Spinal cord (tissue), 10 donors: ENCODE measurements at places on chromosomes 12 and 14.

GRCh38 chr12:76123259-76124212 lies 39.1 kb upstream of the NAP1L1 start:
- no peaks in the 10 kb centered on the region for H3K36me3 ChIP-seq
- H3K27ac ChIP-seq = no peak overlapping the region
- no peaks in the 10 kb centered on the region for H3K27me3 ChIP-seq
- no peak overlapping the region for H3K4me3 ChIP-seq
- no peak for DNase-seq
- no peaks in the 10 kb centered on the region for H3K4me1 ChIP-seq

DNA sequence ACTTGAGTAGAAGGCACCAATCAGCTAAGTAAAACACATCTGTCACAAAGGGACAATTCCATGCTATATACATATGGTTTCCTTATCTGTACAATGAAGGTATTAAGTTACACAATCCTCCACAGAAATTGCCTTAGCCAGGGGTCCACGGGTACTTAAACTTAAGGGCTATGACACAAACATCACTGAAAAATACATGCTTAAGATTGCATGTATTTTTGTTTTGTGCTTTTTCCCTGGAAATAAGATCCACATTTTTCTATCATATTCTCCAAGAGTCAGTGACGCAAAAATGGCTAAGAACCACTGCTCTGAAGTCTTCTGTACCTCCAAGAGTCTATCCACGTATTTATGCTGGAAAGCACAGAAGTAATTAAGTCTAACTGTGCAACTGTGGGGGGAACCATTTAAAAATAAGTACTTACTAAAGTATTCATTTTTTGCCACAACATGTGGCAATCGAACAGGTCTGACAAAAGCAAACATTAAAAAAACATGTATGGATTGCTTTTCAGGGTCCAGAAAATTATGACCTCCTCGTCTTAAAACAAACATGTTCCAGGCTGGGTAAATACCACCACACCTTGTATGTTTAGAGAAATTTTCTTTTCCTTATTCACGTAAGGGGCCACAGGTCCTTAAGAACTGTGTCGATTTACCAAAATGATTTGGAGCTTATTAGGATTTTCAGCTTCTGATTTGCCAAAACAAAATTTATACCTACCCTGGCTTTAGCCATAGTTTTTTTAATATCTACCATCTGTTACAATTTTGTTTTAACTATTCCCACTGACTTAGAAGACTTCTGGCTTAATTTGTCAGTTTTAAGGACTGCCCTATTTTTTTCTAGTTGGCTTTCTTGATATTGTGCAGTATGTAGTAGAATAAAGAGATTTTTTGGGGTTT lies 2.8 kb downstream of the SLC38A2 start:
- peak overlapping the region; percentile 82 for H3K4me3 ChIP-seq
- no peak for DNase-seq
- peaks cover 16% of the 10 kb centered on the region for H3K4me1 ChIP-seq
- peaks cover 4% of the 10 kb centered on the region for H3K36me3 ChIP-seq

DNA sequence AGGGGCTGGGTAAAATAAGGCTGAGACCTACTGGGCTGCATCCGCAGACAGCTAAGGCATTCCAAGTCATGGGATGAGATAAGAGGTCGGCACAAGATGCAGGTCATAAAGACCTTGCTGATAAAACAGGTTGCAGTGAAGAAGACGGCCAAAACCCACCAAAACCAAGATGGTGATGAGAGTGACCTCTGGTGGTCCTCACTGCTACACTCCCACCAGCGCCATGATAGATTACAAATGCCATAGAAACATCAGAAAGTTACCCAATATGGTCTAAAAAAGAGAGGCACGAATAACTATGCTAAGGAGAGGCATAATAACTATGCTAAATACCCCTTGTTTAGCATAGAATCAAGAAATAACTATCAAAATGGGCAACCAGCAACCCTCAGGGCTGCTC lies 46.2 kb upstream of the MAP3K9 start:
- H3K4me3 ChIP-seq = no peak overlapping the region
- H3K27me3 ChIP-seq = no peaks in the 10 kb centered on the region
- H3K4me1 ChIP-seq = no peaks in the 10 kb centered on the region
- no peaks in the 10 kb centered on the region for H3K36me3 ChIP-seq

GRCh38 chr14:71536927-71537772 lies 395.1 kb upstream of the RGS6 start:
- no peak for DNase-seq
- H3K36me3 ChIP-seq = no peaks in the 10 kb centered on the region
- no peak overlapping the region for H3K27ac ChIP-seq

- H3K27ac ChIP-seq = no peak overlapping the region
- no peaks in the 10 kb centered on the region for H3K27me3 ChIP-seq
- no peaks in the 10 kb centered on the region for H3K4me1 ChIP-seq
- no peaks in the 10 kb centered on the region for H3K36me3 ChIP-seq
These were observed 290.8 kb upstream of the NOVA1 start for GRCh38 chr14:26888592-26888991.

GRCh38 chr12:42143452-42144157 lies 1.1 kb downstream of the GXYLT1 start:
- H3K27me3 ChIP-seq = no peaks in the 10 kb centered on the region
- H3K36me3 ChIP-seq = no peaks in the 10 kb centered on the region
- H3K4me3 ChIP-seq = peak overlapping the region; percentile 67
- H3K4me1 ChIP-seq = no peaks in the 10 kb centered on the region
- peak overlapping the region; percentile 21 for H3K27ac ChIP-seq
- DNase-seq = no peak
